LHCN-M2 (cell line): ENCODE measurements at places on chromosomes 3 and 15. TPM values are rescaled to one million over a fixed set of nuclear protein-coding genes. Genes with fewer than 3 reads are reported as not detected.

The GREM1 gene
- 123 and 138 TPM in 2 replicates for total RNA-seq

The KIF15 gene
- 21.5 and 25.9 TPM in 2 replicates for total RNA-seq

The CALML4 gene
- total RNA-seq: 2.0 and 2.2 TPM in 2 replicates

The SCG5 gene
- 1.2 and 2.8 TPM in 2 replicates for total RNA-seq

The HYPK gene
- total RNA-seq: 8.8 and 10.3 TPM in 2 replicates

The FAM3D gene
- not detected in 2 replicates for total RNA-seq

The CORO2B gene
- total RNA-seq: 18.3 and 20.3 TPM in 2 replicates

The ESYT3 gene
- total RNA-seq: 0.90 and 1.0 TPM in 2 replicates

The GPR171 gene
- total RNA-seq: not detected in 2 replicates

The ARL14 gene
- not detected in 2 replicates for total RNA-seq

The GPR149 gene
- not detected in 2 replicates for total RNA-seq

The SI gene
- not detected in 2 replicates for total RNA-seq

The SCG3 gene
- total RNA-seq: not detected in 2 replicates

The DUOXA1 gene
- total RNA-seq: not detected in 2 replicates

The PLA2G4E gene
- not detected in 2 replicates for total RNA-seq

- no peak for DNase-seq
These were observed 81.4 kb downstream of the SERPINI1 start for GRCh38 chr3:167816953-167817352.

- DNase-seq: peak; percentile 20
These were observed 83.1 kb upstream of the PLCL2 start for GRCh38 chr3:16801698-16802097.

DNA sequence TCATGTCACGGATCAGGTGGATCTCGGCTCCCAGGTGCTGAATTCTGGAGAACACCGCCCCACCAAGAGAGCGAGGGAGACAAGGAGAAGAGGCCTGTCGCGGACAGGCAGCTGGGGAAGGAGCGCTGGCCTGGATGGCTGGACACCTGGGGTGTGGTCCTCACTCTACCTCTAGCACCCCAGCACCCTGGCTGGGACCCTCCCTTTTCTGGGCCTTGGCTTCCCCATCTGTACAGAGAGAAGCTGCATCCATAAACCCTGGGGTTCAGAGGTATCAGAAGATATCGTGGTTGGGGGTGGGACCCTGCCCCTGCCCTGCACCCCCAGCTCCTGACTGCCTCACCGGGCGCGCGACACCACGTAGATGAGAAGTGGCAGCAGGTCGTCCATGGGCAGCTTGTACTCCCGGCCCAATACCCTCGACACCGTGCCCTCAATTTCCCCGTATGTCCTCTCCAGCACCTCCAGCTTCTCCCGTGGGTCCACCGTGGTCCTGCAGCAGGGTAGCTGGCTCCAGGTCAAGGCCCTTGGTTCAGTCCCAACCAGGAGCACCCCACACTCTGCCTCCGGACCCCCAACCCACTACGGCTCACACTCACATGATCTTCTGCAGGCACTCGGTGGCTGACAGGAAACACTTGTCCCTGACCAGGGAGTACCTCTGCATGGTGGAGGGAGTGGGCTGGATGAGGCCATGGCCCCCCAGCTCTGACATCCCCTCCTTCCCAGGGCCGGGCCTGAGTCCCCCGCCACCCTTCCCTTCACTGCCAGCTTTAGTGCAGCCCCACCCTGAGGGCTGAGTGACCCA lies 21.7 kb downstream of the ALS2CL start:
- no peak for DNase-seq

DNA sequence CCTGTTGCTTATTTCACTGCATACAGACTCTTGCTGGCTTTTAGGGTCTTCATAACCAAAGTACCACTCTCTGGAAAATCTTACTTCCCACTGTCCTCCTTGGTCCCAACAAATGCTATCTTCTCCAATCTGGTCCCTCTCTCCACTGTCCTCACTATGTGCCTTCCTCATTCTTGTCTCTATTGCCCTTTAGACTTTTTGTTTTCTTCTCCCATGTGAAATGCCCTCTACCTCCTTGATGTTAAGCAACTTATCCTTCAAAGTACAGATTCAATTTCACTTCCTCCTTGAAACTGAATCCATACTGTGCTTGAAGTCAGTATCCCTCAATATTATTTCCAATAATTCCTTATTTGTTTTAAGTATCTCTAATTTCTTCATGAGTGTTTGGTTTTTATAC lies 60.8 kb downstream of the CGGBP1 start:
- DNase-seq: no peak

GRCh38 chr15:35746121-35746520 lies 200.2 kb upstream of the DPH6 start:
- DNase-seq: peak; percentile 59

- peak; percentile 8 for DNase-seq
These were observed 131.5 kb upstream of the SATB1 start for GRCh38 chr3:18556503-18557135.

DNA sequence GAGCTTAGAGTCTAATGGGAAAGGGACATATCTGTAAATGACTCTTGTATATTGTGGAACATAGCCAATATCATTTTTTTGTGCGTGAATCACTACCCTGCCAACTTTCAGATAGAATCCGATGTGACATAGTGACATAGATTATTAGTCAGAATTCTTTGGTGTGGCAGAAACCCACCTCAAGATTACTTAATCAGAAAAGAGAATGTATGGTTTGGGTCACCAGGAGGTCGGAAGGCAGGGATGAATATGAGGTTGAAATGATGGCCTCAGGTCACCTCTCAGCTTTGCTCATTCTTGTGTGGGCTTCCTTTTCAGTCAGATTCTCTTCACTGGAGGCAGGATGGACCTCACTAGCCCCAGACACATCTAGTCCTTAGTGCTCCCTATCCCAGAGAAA lies 41.4 kb downstream of the SNAPC5 start:
- no peak for DNase-seq

GRCh38 chr3:152193673-152194267 lies 75.0 kb upstream of the MBNL1 start:
- no peak for DNase-seq

- no peak for DNase-seq
These were observed 9.3 kb upstream of the SETD5 start for GRCh38 chr3:9388142-9388541.

- no peak for DNase-seq
These were observed 13.8 kb downstream of the VPS18 start for GRCh38 chr15:40908095-40908494.

DNA sequence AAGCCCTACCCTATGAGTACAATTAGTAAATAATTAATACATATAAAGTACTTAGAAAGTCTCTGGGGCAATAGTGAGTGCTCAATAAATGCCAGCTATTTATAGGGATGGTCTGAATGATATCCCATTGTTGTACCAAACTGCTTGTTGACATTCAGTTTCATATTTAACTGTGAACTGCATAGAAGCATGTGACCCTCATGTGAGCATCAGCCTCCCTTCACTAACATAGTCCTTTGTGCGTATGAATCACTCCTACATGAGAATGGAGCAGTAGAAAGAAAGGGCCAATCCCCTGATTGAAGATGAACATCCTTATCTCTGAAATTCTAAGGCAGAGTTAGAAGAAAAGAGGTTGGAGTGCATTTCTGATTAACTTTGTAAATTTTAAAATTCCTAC lies 68.7 kb upstream of the ATP10A start:
- no peak for DNase-seq

DNA sequence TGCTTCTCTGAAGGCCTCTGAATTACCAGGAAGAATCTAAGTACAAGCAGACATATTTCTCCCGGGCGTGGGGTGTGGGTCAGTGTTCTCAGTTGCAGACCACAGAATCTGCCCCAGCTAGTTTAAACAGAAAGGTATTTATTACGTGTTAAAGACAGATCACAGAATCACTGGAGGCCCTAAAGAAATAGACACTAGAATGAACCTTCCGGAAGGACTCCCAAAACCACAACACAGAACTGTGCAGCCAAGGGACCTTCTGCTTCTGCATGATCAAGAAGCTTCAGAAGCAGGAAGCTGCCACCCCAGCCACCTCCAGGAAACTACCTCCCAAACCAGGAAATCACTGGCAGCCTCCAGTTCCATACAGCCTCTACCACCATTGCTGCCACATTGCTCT lies 32.7 kb upstream of the ZFAND6 start:
- DNase-seq: no peak

- DNase-seq: no peak
These were observed 150.7 kb downstream of the CADPS start for GRCh38 chr3:62724503-62724902.

GRCh38 chr3:33438284-33438668 lies 1.9 kb downstream of the UBP1 start:
- peak; percentile 73 for DNase-seq

GRCh38 chr15:22904736-22905135 lies 66.3 kb downstream of the NIPA2 start:
- peak; percentile 7 for DNase-seq

- DNase-seq: no peak
These were observed 2.2 kb downstream of the RPN1 start for GRCh38 chr3:128648402-128648801.

DNA sequence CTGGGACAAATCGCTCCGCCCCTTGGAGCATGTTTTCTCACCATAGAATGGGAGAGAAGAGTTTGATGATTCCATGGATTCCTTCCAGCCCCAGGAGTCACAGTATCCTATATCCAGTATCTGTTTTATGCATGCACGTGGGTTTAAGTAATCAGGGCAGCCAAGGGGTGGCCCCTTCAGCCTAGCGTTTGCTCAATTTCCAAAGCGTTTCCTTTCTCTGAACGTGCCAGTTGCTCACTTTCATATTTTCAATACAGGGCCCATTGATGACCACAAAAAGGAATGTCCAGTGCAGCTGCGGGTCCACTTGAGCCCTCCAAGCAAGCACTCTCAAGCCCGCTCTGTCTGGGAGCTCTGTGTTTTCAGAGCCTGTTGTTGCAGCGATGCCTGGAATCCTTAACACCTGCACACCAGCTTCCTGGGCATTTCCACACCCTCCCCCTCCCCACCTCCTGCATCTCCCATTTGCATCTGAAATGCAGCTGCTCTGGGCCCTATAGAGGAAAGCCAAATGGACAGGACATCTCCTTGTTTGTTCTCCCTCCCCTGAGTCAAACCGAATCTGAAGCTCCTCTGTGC lies 164.3 kb upstream of the LPP start:
- DNase-seq: no peak

DNA sequence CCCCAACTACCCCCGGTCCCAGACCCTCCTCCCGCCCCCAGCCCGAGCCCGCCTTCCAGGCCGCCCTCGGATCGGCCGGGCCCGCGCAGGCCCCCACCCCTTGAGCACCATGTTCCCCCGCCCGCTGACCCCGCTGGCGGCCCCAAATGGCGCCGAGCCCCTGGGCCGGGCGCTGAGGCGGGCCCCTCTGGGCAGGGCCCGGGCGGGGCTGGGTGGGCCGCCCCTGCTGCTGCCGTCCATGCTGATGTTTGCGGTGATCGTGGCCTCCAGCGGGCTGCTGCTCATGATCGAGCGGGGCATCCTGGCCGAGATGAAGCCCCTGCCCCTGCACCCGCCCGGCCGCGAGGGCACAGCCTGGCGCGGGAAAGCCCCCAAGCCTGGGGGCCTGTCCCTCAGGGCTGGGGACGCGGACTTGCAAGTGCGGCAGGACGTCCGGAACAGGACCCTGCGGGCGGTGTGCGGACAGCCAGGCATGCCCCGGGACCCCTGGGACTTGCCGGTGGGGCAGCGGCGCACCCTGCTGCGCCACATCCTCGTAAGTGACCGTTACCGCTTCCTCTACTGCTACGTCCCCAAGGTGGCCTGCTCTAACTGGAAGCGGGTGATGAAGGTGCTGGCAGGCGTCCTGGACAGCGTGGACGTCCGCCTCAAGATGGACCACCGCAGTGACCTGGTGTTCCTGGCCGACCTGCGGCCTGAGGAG lies 472 bp downstream of the CHST14 start:
- DNase-seq: no peak

DNA sequence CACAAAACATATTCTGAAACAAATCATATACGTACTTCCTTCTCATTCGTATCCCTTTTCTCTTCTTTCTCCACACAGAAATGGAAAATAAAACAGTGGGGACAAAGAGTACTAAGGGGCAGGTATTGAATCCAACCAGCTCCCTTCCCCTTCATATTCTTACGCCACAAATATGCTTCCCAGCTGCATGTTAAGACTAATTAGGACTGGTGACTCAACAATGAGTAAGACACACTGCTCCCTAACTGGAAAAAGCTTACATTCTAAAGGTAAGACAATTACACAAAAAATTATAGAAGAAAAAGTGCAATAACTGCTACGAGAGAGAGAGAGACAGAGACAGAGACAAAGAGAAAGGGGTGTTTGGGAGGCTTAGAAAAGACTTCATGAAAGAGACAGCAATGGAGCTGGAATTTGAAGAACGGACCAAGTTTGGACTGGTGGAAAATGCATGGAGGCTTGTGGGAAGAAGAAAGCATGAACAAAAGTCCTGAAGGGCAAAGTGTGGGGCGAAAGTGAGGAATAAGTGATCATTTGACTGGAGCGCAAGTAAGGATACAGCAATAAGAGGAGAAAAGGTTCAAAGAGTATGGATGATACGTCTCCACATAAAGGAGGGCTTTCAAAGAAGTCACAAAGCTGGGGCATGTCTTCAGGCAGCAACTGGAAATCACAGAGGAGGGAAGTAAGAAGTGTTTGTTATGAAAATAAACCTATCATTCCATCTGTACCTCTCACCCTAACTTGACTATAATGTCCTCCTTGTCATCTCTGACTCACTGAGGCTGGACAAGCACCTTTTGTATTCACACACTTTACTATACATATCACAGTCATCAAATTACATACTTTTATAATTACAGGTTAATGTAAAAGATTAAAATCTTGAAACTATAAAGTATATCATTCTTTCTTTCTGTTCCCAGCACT lies 49.2 kb downstream of the RYK start:
- DNase-seq: peak; percentile 75

DNA sequence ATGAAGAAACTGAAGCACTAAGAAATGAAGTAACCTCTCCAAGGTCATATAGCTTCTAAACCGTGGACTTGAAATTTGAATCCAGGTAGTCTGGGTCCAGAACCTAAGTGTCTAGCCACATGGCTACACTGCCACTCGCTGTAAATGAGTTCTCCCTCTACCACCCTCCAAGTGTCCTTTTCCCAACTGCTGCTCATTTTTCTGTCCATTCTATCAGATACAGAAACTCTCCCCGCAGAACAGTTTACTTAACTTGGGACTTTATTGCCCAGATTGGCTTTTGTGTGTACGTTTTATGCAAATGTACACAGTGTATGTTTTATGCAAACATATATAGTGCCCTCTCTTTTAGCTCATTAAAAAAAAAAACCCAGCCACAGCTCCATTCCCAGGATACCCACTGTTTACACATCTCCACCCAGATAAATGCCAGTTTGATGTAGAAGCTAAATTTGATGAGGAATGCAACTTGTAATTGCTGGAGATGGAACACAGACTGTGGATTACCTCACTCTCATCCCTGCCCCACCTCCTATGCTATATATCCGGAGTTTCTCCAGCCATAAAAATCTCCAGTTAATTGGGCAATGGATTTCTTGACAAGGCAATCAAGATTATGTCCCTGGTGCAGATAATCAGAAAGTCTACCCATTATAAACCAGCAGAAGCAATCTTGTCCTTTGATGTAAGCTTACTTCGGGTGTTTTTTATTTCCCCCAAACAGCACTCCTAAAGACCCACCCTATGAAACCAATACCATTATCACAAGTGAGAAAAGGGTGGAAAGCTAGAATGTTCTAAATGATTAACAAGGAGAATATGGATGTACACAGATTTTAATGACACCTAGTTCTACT lies 42.0 kb downstream of the THBS1 start:
- DNase-seq: no peak
